ENCODE measurements at places on chromosomes 3 and 15.

- DNase-seq: no peak
Observed at GRCh38 chr3:161409858-161410257, 38.5 kb upstream of the SPTSSB start.

- no peak for DNase-seq
Observed at GRCh38 chr3:152317184-152317583, 48.5 kb downstream of the MBNL1 start.

GRCh38 chr3:178483704-178484103 is 52.5 kb upstream of the KCNMB2 start:
- DNase-seq: no peak

- peak; percentile 34 for DNase-seq
Observed at GRCh38 chr3:188956839-188957489, 214.8 kb upstream of the TPRG1 start.

Data from activated naive CD4-positive, alpha-beta T cell treated with anti-CD3 and anti-CD28 coated beads for 36 hours (primary cell).